SJCRH30 (cell line): ENCODE measurements at places on chromosomes 7 and 10. TPM values are rescaled to one million over a fixed set of nuclear protein-coding genes. Genes with fewer than 3 reads are reported as not detected.

GRCh38 chr7:23426876-23427275 lies 43.4 kb downstream of the IGF2BP3 start:
- no peak for DNase-seq

- no peak for DNase-seq
These were observed 381.3 kb upstream of the NFE2L3 start for GRCh38 chr7:25770670-25771069.

- DNase-seq = no peak
These were observed 134.4 kb upstream of the LYZL2 start for GRCh38 chr10:30763918-30764317.

DNA sequence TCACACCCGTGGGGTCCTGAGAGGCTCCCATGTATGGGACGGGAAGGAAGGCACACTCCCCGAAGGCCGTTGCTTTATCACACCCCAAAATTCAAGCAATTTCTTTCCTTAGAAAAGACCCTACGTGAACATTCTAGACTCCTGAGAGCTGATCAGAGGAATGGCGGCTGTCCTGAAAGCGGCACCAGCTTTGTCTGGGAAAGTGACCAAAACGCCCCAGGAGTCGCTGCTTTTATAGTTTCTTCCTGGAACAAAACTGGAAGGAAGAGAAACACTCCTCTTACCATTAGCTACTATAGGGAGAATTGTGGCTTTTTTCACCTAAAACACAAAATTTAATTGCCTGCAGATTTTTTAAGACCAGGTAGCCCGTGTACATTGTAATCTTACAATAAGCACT lies 261.8 kb upstream of the RNF32 start:
- DNase-seq = no peak

- DNase-seq = no peak
These were observed 343.0 kb upstream of the PODXL start for GRCh38 chr7:131899271-131900030.

GRCh38 chr10:112883360-112884178 lies 66.5 kb upstream of the TCF7L2 start:
- DNase-seq = no peak

- DNase-seq = no peak
These were observed 139.2 kb downstream of the LCOR start for GRCh38 chr10:96971324-96971723.

GRCh38 chr7:75963381-75963995 lies 30.9 kb downstream of the TMEM120A start:
- no peak for DNase-seq

DNA sequence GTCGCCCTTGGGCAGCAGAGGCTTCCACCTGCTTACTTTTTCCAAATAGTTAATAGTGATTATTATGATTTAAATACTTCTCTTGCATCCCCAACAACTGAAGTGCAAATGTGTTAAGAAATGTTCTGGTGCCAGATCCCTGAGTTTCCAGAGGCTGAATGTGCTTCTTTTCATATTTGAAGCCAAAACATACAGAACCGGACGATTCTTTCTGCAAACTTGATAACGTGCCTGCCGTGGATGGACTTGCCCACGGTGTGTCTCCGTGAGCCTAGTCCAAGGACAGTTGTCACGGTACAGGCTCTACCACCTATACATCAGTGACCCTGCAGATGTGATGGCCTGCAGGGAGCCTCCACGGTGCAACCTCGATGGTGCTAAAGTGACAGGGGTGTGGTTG lies 198.6 kb upstream of the LYZL2 start:
- no peak for DNase-seq

- no peak for DNase-seq
These were observed 73.5 kb upstream of the RSU1 start for GRCh38 chr10:16890691-16891090.

DNA sequence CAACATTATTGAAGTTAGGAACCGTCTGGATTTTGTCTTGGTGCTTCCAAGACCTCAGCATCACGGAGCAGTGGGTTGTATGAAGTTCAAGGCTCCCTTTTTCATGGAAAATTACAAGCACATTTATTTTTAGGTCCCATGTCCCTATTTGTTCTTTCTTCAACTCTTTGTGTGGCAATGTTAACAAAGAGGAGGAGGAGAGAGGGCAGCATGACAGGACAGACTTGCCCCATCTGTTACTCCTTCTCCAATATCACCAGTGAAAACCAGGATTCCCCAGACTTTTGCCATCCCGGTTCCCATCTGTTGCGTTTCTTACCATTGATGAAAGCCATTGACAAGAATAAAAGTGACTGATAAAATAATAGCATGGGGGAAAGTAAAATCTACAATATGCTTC lies 28.6 kb downstream of the EEPD1 start:
- DNase-seq = no peak

DNA sequence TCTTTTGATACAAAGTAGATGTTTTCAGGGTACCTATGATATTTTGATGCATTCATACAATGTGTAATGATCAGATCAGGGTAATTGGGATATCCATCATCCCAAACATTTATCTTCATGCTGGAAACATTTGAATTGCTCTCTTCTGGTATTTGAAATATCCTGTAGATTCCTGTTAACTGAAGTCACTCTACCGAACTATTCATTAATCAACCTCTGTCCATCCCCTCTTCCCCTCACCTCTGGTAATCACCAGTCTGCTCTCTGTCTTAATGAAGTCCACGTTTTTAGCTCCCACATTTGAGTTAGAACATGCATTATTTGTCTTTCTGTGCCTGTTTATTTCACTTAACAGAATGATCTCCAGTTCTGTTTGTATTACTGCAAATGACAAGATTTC lies 11.3 kb downstream of the MTG1 start:
- no peak for DNase-seq

- DNase-seq = no peak
These were observed 26.0 kb downstream of the SLIT1 start for GRCh38 chr10:97159646-97160305.

- no peak for DNase-seq
These were observed 267.1 kb downstream of the PRPF18 start for GRCh38 chr10:13853854-13854253.

- DNase-seq = no peak
These were observed 40.4 kb downstream of the CREB3L2 start for GRCh38 chr7:137961200-137962177.

DNA sequence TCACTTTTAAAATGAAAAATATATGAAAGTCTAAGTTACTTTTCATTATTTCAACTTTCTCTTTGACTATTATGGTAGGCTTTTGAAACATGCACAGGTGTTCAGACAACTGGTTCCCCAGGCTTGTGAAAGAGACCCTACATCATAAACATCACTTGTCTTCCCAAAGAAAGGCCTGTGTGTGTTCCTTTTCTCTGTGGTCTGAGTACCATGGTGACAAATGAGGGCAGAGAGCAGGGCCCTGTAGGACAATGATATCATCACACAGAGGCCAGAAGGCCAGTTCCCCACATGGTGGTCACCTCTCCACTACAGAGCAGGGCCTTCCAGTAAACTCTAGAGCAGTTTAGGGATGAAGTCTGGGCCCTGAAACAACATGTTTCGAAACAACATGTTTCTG lies 288.8 kb downstream of the USP6NL start:
- peak; percentile 47 for DNase-seq

DNA sequence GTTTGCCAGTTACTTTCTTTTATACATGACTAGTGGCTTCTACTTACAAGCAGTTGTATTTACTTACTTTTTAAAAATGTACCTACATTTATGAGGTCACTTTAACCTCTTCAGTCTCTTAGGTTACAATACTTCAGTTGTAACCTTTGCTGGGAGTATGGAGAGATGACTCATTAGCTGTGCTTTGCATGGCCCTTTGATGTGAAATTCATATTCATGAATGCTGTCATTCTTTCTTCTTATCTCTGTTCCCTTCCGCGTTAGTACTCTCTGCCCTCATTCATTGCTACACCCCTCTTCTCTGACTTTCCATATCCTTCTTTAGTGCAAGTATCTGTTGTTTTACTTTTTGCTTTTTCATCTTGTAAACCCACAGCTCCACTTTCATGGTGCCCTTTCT lies 164.3 kb downstream of the BMPER start:
- no peak for DNase-seq

DNA sequence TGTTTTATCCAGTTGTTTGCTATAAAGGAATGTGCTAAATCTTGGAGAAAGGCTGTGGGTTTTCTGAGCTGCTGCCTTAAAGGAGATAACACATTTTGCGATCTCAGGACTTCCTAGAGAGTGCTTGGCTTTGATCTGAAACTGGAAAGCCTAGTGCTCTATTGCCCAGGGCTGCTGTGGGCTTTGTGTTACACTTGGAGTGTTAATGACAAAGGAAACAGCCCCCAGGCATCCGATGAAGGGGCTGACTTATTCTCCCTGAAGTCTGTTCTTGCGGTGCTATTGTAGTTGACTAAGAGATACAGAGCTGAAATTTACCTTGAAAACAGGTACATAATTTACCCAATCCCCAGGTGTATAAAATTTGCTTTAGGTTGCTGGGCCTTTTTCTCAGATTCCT lies 74.5 kb downstream of the SND1 start:
- DNase-seq = no peak

- DNase-seq = peak; percentile 17
These were observed 15.4 kb downstream of the ACSL5 start for GRCh38 chr10:112389271-112389822.

- DNase-seq = no peak
These were observed 34.6 kb downstream of the ANKRD7 start for GRCh38 chr7:118259115-118259514.

GRCh38 chr7:122402235-122402634 lies 97.7 kb upstream of the FEZF1 start:
- DNase-seq = no peak

DNA sequence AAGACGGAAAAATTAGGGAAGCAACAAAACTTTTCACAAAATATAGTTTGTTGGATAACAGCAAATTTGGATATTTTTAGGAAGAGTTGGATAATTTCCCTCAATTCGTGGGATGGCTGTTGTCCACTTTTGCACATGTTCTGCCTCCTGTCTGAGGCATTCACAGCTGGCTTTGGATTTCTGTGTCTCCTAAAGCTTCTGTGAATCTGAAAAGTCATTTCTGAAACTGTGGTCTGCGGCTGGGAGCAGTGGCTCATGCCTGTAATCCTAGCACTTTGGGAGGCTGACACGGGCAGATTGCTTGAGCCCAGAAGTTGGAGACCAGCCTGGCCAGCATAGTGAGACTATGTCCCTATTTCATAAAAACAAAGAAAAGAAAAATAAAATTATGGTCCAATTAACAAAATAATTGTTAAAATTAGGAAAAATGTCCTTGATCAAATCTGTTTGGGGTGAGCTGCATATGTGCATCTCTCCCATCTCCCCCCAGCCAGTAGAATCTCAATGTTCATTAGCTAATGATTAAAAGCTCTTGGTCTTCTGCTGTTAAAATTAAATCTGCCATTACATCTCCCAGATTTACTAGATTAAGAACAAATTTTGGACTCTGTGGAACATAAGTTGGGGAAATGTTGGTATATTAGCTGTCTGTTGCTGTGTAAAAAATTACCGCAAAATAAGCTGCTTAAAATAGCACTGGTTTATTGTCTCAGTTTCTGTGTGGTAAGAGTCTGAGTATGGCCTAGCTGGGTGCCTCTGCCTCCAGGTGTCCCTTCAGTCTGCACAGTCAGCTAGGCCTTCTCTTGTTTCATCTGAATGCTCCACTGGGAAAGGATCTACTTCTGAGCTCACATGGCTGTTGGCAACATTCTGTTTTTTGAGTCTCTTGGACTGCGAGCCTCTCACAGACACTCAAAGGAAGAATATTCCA lies 332.0 kb upstream of the FZD1 start:
- peak; percentile 61 for DNase-seq

- no peak for DNase-seq
These were observed 463 bp upstream of the LRRTM3 start for GRCh38 chr10:66925373-66925772.

DNA sequence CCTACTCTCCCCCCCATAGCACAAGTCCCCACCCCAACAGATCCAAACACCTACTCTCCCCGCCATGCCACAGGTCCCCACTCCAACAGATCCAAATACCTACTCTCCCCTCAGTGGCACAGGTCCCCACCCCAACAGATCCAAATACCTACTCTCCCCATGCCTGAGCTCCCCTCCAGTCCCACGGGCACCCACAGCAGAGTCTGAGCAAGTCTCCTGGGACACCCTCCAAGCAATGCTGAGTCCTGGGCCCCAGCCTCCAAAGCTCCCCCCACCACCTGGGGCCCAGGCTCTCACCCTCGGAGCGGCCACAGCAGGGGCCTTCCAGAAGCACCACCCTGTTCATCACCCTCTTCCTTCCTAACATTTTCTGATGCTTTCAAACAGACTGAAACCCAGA lies 63.9 kb upstream of the DNAAF5 start:
- DNase-seq = no peak

DNA sequence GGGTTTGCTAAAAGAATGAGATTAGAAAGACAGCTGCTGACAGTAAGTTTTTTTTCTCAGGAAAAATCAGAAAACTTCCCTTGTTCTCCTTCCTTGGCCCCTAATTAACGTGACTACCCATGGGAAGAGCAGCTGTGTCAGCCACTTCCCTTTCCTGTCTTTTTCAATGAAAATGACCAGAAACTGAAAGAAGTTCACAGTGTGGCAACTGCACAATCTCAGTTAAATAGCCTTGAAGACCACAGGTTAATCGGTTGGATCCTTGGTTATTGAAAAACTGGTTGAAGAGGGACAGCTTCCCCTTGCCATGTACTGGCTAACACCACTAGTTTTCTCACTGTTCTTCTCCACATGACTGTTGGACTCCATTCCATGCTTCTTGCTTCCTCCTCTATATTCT lies 148.8 kb upstream of the AGR3 start:
- peak; percentile 95 for DNase-seq

GRCh38 chr7:2379821-2380450 lies 23.5 kb upstream of the CHST12 start:
- no peak for DNase-seq

DNA sequence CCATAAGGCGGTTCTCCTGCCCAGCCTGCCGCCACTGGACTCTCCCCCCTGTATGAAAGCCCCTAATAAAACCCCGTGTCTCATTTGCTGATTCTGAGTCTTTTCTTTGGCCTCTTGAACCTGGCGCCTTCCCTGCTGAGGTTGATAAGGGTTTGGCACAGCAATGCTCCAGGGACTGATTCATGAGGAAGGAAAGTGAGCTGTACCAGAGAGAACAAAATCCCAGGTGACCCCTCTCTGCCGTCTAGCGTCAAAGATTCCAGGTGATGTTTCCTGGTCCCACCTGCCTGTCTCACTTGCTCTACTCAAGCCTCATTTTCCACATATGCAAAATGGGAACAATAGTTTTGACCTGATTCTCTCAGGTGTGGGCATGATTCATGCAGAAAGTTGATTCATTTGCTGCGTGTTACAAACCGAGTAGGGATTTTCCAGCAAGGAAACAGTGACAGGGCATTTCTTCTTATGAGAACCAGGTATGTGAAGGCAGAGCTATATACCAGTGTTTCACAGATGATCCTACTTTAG lies 730.6 kb upstream of the IGFBP3 start:
- no peak for DNase-seq

MYOZ1 gene
- 0.26 and 0.84 TPM in 2 replicates for total RNA-seq

PITX3 gene
- total RNA-seq = 105 and 111 TPM in 2 replicates

KCND2 gene
- not detected in 2 replicates for total RNA-seq

CCL24 gene
- 0.35 TPM in 1 of 2 replicates, not detected in the other for total RNA-seq

AASS gene
- total RNA-seq = 43.4 and 50.4 TPM in 2 replicates

PON1 gene
- 0.28 and 0.84 TPM in 2 replicates for total RNA-seq

OR2A1 gene
- total RNA-seq = not detected in 2 replicates
